Regular cardiac myocyte (primary cell): ENCODE measurements at places on chromosomes 4 and X. TPM values are rescaled to one million over a fixed set of nuclear protein-coding genes. Genes with fewer than 3 reads are reported as not detected.

Gene MSX1
- total RNA-seq = 0.56 and 0.77 TPM in 2 replicates

Gene IGSF1
- under 0.01 TPM in 1 of 2 replicates, not detected in the other for total RNA-seq

Gene GBA3
- total RNA-seq = not detected in 2 replicates

Gene CDKL5
- 1.9 and 3.7 TPM in 2 replicates for total RNA-seq
